Forelimb muscle (tissue), 1 donor: ENCODE measurements at places on chromosomes 5 and 9.

DNA sequence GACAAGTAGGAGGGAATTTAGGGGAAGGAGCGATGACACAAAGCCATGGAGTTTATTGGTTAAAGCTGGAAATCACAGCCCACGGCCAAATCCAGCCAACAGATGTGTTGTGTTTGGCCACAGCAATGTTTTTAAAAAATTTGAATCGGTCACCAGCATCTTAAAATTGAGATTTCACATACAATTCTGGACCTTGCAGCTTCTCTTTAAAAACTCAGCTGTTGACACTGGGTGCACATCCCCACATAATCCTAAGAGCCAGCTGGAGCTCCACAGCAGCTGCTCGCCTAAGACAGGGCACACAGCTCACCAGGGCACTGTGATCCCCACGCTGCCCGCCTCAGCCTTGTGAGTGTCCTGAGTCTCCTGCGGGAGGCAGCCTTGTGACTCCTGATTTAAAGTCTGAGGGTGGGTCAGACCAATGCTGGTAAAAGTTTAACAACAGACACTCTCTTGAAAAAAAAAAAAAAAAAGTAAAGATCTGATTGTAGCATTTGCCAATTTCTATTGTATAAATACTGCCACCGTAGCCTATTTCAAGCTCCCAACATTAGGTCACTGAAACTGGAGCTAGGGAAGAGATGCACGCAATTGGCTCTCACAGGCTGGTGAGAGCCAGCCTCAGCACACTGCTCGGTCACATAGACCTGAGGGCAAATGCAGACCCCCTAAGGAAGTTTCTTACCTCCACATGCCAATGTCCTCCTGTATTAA is 124.8 kb downstream of the HSD17B3 start:
- no peak for DNase-seq

GRCh38 chr5:134174841-134175839 is 1.6 kb downstream of the SKP1 start:
- no peak for DNase-seq

DNA sequence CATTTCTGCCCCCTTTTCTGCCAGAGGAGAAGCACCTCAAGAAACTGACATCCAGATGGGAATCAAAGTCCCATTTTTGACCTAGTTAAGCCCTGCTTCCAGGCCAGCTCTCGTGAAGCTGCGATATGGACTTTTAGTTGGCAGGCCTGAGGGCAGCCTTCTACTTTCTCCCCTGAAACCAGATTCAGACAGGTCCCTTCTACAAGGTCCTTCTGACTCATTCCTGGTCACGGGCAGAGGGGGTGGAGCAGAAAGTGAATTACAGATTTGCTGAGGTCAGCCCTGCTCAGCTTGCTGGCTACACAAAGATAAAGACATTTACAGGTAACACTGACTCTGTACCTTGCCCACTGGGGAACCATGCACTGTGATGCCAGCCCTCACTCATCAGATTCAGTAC is 52.8 kb upstream of the TUT7 start:
- DNase-seq, result no peak

GRCh38 chr5:103290846-103291245 is 32.3 kb downstream of the MACIR start:
- no peak for DNase-seq

- DNase-seq, result no peak
These were observed 132.3 kb upstream of the ELL2 start for GRCh38 chr5:96093890-96094381.

DNA sequence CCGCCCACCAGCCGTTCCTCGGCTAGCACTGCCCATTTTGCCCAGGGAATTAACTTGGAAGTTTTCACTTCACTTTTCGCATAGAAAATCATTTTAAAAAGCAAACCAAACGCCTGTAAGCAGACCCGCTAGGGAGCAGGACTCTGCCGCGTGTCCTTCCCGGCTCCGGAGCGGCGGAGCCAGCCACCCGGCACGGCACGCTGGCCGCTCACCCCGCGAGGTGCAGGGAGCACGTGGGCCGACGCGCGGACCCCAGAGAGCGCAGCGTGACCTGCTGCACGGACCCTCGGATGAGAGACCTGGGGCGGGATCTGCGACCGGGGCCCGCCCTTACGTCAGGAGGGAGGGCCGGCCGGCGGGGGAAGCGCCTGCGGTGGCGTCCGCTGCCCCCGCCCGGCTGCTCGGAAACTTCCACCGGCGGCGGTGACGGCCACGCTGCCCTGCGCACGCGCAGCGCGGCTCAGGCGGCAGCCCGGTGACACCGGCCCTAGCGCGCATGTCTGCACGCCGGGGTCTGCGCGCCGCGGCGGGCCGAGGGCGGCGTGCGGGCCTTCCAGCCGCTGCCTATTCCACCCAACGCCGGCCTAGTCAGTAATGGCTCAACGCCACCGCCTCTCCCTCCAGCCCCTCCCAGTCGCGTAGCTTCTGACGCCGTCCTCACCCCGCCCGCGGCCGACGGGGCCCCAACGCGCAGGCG is 507 bp upstream of the TENT4A start:
- peak; percentile 86 for DNase-seq

DNA sequence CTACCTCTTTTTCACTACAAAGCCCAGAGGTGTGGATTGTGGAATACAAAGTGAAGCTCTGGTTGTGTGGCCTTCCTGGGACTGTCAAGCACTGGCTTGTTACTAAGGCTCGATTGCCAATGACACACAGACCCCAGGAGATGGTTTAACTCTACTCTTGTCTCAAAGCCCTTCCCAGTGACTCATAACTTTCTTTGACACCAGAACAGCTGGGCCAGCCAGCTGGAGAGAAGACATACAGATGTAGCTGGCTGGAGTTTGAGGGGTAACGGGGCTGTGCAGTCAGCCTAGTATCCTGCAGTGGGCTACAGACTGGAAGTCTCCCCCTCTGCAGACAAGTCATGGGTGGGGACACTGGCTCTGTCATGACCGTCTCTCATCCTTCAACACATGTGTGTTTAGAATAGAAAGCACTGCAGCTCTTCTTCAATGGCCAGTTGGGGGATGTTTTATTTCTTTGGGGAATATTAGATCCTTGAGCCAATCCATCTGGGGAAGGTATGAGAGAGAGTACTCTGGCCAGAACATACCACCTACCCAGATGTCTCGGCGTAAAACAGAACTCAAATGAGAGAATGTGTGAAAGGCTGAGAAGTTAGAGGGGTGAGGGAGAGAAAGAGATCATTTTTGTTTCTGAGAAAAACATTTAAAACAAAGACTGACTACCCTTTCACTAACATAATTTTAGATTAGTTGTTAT is 53.3 kb downstream of the SEMA6A start:
- peak; percentile 73 for DNase-seq

DNA sequence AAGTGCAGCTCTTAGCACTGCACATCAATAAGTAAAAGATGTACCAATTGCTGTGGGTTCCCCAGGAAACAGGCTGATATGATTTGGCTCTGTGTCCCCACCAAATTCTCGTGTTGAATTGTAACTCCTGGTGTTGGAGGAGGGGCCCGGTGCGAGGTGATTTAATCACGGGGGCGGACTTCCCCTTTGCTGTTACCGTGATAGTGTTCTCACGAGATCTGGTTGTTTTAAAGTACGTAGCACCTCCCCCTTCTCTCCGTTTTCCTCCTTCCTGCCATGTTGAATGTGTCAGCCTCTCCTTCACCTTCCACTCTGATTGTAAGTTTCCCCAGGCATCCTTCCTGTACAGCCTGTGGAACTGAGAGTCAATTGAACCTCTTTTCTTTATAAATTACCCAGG is 93.2 kb upstream of the ACTBL2 start:
- no peak for DNase-seq

DNA sequence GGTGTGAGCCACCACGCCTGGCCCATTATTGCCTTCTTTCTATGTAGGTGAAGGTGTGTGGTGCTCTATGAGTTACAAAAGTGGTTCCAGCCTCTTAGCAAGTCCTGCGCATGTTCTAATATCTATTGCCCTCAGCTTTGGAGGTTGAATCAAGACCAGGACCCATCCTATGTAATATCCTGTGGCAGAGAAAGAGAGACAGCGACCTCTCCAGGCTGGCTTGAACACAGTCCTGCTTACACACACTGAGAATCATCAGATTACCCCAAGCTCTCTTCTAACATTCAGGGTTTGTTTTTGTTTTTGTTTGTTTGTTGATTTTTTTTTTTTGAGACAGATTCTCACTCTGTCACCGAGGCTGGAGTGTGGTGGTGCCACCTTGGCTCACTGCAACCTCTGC is 94.7 kb upstream of the OSMR start:
- DNase-seq, result no peak

DNA sequence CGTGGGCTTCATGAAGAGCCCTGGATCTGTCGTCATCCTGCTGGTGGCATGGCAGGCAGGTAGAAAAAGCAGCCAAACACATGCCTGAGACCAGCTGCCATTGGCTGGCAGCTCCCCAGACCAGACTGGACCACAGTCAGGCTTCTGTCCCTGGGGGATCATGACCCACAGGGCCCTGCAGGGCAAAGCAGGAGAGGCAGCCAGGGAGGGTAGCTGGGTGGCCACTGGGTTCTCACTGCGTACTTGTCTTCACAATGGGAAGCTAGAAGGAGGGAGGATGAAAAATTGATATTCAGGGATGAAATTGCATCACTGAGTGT is 67.8 kb upstream of the GARNL3 start:
- no peak for DNase-seq

GRCh38 chr9:113634596-113635515 is 171.3 kb downstream of the RGS3 start:
- DNase-seq, result no peak

GRCh38 chr9:100492952-100493351 is 20.0 kb downstream of the TMEFF1 start:
- no peak for DNase-seq
